CD4-positive, alpha-beta T cell treated with Interleukin-4 for 4 hours (primary cell): ENCODE measurements at places on chromosomes 4 and X.

DNA sequence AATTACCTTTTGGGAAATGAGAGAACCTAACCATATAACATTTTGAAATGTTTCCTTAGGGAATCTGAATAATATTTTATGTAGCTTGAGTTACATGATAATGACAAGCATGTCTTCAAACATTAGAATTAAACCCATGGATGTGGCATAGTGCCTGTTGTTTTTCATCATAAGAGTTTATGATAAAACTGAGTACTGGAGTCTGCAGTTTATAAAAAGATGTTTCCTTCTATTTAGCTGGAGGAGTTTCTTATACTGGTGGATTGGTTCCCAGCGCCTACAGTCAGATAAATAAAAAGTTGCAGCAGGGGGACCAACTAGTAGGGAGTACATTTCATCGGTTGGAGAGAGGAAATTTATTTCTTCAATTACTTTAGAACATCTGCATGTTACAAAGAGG lies 70.1 kb upstream of the PCDH18 start:
- DNase-seq = no peak

DNA sequence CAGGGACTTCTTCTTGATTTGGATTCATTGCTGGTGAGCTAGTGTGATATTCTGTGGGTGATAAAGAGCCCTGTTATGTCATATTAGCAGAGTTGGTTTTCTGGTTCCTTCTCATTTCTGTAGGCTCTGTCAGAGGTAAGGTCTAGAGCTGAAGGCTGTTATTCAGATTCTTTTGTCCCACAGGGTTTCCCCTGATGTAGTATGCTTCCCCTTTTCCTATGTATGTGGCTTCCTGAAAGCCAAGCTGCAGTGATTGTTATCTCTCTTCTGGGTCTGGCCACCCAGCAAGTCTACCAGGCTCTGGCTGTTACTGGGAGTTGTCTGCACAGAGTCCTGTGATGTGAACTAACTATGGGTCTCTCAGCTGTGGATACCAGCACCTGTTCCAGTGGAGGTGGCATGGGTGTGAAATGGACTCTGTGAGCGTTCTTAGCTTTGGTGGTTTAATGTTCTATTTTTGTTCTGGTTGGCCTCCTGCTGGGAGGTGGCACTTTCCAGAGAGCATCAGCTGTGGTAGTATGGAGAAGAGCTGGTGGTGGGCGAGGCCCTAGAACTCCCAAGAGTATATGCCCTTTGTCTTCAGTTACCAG lies 373.7 kb downstream of the AR start:
- no peak for DNase-seq

DNA sequence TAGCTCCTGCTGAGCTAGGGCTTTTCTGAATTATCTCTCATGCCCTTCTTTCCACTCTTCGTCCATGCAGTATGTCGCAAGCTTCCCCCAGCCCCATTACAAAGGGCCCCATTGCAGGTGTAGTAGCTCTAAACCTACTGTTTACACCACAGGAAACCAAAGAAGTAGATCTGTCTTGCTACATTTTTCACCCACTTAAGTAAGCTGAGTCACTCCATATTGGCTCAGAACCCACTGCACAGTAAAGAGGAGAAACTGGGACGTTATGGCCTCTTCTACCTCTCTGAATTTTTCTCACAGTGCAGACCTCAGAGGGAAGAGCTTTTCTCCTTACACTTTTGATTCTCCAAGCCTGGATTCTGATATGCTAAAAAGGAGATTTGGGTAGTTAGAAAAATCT lies 200.2 kb downstream of the SMARCA1 start:
- no peak for DNase-seq

DNA sequence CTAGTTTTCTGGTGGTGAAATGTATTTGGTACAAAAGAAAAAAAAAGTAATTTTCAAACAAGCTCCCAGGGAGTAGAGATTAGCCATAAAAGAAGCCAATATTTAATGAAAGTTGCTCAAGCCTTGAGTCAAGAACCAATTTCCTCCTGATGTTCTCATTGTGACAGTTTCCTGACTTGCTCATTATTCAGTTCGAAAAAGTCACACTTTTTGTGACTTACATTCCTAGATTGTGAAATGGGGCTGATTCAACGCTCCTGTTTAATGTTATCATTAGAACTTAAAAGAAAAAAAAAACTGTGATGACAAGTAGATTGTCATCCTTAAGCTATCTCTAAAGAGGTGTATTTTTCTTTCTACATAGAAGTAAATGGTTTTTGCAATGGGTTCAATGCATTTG lies 122.6 kb upstream of the BMPR1B start:
- no peak for DNase-seq

GRCh38 chr4:176453079-176453478 lies 133.3 kb downstream of the SPCS3 start:
- no peak for DNase-seq

DNA sequence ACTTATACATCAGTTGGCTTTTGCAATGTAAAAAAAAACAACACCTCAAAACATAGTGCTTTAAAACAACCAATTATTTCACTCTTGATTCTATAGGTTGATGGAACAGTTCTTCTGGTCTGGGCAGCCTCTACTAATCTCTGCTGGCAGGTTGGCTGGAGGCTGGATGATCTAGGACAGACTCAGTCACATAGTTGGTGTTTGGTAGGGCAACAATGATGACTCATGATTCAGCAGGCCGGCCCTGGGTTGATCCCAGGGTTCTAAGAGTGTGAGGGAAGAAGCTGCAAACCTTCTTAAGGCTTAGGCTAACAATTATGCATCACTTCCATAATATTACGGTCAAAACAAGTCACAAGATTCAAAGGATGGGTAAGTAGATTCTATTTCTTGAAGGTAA lies 558.2 kb downstream of the ZNF674 start:
- no peak for DNase-seq

DNA sequence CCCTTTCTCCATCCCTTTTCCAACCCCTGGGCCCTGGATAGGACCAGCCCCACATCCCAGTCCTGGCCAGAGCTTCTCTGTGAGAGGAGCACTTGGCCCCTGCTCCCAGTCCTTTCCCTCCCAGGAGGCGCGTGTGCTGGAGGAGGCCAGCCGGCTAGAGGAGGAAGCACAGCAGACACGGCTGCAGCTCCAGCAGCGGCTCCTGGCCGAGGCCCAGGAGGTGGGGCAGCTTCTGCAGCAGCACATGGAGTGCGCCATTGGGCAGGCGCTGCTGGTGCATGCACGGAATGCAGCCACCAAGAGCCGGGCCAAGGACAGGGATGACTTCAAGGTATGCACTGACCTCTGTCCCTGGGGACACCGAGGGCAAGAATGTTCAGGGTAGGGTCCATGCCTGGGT lies 87.5 kb downstream of the EVC start:
- DNase-seq = no peak

GRCh38 chr4:2768124-2768523 lies 12.0 kb upstream of the TNIP2 start:
- no peak for DNase-seq

DNA sequence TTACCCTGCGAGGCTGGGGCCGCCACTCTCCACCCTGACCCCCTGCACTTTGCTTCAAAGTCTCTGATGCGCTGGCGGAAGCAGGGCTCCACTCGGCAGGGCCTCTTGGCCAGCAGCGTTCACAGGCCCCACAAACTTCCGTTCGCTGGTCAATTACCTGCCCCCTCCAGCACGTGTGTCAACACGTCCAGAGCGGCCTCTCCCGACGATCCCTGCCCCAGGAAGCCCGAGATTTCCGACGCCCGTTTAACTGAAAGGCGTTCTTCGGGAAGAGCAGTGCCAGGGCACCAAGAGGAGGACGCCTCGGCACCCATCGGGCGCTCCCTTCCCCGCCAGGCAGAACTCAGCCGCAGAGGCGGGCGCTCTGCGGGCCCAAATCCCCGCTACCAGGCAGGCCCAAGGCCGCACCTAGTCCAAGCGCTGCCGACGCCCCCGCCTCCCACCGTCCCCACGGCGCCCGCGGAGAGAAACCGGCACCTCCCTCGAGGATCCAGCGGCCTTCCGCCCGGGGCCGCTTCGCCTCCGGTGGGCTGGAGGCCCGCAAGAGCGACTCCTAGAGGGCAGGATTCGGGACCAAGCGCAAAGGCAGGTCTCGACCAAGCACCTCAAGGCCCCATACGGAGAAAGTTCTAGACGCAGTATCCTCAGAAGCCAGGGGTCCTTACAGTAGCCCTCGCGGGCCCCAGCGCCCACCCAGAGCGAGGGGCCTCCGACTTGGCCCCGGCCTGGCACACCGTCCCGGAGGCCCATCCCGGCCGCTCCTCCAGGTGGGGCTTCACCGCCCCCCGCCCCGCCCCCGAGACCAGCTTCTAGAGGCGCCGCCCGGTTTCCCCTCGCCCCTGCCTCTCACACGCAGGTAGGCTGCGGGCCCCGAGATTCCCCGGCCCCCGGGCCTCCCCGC lies 586 bp downstream of the BCAP31 start:
- DNase-seq = peak; percentile 40

GRCh38 chr4:7581477-7581876 lies 146.7 kb upstream of the PSAPL1 start:
- DNase-seq = no peak

DNA sequence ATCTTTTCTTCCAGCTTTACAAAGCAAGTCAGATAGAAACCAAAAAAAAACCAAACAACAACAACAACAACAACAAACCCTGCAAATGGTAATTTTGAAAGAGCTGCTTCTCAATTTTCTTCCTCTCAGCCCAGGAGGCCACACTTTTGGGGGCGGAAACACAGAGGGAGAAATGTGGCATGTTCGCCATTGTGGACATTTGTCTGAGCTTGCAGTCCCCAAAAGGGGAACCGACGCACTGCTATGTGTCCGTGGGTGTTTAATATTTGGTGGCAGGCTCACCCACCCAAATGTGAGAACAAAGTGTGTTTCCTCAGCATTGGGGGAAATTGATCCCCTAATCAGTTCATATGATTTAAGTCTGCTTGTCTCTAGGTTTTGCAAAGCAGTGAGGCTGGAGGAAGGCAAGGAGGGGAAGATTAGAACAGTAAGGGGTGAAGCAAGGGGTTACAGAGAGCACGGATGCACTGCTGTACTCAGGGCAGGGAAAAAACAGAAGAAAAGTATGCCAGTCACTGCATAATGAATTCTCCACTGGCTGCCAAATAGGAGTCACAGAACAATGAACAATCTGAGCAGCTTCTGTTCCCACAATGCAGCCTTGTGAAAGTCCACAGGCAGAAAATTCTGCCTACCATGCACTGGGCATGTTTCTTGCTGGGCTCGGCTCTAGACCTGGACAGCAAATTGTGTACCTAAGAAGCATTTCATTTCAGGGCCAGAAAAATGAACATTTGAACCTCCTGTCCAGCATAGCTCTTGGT lies 74.7 kb upstream of the GPM6B start:
- no peak for DNase-seq

- no peak for DNase-seq
These were observed 890.8 kb downstream of the TRIML1 start for GRCh38 chr4:189029976-189030504.

DNA sequence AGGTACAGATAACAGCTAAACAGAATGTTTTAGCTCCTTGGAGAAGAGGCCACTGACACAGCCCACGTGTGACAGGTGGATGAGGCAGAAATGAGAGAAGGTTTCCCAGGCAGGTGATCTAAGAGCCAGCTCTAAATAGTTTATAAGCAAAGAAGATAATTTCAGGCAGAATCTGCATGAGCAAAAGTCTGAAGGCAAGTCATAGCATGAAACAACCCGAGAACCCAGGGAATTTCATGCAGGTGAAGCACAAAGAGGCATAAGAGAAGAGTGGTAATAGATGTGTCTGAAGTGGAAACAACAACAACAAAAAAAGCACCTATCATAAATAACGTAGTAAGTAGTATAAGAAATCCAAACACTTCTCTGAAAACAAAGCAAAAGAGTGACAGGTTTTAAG lies 275.8 kb upstream of the CPEB2 start:
- DNase-seq = no peak

GRCh38 chrX:78168065-78168464 lies 28.6 kb upstream of the TAF9B start:
- peak; percentile 0 for DNase-seq

GRCh38 chrX:150202641-150203247 lies 160.4 kb upstream of the MAMLD1 start:
- DNase-seq = no peak

GRCh38 chrX:136936183-136936549 lies 55.6 kb upstream of the RBMX start:
- DNase-seq = no peak

- peak; percentile 48 for DNase-seq
These were observed 278.3 kb downstream of the INPP4B start for GRCh38 chr4:142567620-142568451.

GRCh38 chr4:153763404-153763803 lies 3.6 kb upstream of the RNF175 start:
- no peak for DNase-seq

DNA sequence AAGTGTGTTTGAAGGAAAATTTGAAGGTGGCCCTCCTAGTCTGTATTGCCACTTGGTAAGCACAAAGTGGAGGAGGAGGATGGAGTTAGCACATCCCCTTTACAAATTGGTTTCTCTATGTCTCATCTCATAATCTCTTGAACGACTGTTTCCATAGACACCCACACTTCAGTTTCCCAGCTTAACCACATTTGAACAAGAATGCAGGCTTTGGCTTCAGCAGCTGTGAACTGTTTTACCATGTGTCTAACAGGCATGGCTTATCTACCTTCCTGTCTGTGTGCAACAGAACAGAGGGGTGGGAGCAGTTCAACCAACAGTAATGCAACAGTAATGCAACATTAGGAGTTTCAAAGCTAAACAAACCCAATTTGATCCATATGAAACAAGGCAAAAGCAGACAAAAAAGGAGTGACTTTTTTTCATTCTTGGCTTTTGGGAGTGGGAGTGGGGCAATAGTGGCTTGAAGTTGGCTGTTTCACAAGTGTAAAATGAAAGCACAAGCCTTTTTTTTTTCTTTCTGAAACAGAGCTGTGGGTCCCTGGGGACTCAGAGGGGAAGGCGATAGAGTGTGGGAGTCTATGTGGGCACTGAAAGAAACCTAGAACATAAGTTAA lies 108.0 kb downstream of the ITM2A start:
- DNase-seq = peak; percentile 86

DNA sequence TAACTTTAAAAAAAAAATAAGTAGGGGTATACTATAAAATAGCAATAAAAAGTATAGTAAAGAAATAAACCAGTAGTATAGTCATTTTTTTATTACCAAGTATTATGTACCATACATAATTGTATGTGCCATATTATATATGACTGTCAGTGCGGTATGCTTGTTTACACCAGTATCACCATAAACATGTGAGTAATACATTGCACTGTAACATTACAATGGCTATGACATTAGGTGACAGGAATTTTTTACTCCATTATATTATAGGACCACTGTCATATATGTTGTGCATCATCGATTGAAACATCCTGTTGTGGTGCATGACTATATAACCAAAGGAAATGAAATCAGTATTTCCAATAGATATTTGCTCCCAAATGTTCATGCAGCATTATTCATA lies 176.9 kb upstream of the ARHGAP24 start:
- DNase-seq = no peak

GRCh38 chr4:61605984-61606383 lies 405.9 kb downstream of the ADGRL3 start:
- no peak for DNase-seq

GRCh38 chr4:152206185-152206584 lies 329.7 kb downstream of the FBXW7 start:
- no peak for DNase-seq

- DNase-seq = peak; percentile 91
These were observed 23.9 kb upstream of the PRDM8 start for GRCh38 chr4:80173401-80173800.

GRCh38 chrX:154890990-154891639 lies 5.0 kb downstream of the F8A1 start:
- DNase-seq = no peak

GRCh38 chrX:45344594-45344993 lies 143.9 kb upstream of the DIPK2B start:
- no peak for DNase-seq
